ENCODE measurements at places on chromosomes 2 and 18.

GRCh38 chr18:49028091-49028490 is 77.3 kb upstream of the SMAD7 start:
- no peak for DNase-seq

DNA sequence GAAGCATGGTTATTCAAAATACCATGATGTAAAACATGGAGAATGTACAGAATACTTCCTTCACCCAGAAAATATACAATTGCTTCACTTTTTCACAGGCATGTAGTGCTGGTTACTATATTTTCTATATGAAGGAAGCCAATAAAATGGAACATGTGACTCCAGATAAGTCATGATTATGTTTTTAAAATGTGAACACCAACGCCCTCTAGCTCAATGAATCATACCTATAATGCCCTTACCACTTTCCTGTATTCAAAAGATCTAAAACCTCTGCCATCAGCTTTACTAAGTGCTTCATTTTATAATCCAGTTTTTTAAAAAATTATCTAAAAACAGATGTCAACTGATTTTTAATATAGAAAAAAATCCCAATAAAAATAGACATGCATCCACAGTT is 59.9 kb downstream of the SMAD2 start:
- DNase-seq: no peak

- DNase-seq: no peak
Measured at GRCh38 chr2:127153691-127154158, 46.8 kb upstream of the BIN1 start.

GRCh38 chr2:235701206-235701981 is 207.6 kb downstream of the AGAP1 start:
- no peak for DNase-seq

- no peak for DNase-seq
Measured at GRCh38 chr18:57759650-57760049, 43.5 kb downstream of the ATP8B1 start.

DNA sequence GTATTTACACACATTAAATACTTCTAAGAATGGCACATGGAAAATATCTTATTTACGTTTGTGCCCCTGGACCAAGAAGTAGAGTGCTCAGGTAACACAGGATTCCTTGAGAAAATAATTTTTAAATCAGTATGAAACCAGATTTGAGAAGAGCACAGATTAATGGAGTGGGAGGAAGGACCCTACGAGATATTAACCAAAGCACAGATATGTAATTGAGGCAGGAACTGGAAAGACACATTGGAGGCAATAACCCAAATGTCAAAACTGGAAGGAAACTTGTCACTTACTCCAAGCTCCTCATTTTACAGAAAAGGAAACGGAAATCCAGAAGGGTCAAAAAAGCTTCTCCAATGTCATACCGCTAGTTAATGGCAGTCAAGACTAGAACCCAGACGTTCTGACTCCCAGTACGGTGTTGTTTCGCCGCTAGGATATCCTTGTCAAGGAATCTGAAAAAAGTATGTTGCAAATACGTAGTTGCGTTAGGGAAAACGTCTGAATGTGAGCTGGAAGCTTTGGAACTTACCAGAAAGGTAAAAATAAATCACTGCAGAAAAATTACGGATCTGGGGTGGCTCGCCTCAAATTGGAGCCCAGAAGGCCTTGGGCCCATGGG is 634 bp downstream of the MTIF2 start:
- DNase-seq: no peak

DNA sequence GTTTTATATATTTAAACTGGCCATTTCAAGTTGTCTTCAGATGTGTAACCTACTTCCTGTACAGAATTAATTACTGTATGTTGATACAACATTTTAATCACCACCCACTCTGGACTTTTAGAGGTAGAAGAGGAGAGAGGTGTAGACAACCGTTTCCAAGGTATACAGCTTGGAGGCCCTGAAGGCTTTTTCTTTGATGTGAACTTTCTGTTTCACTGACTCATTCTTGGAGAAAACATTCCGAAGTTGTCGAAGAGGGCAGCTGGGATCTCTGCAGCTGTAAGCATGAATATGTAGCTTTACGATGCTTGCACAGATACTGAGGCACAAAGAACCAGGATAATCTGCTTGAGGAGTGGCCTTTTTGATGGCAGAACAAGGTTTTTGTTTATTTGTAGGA is 137.0 kb downstream of the NCKAP5 start:
- no peak for DNase-seq

- no peak for DNase-seq
Measured at GRCh38 chr2:5782103-5782502, 89.9 kb downstream of the SOX11 start.

DNA sequence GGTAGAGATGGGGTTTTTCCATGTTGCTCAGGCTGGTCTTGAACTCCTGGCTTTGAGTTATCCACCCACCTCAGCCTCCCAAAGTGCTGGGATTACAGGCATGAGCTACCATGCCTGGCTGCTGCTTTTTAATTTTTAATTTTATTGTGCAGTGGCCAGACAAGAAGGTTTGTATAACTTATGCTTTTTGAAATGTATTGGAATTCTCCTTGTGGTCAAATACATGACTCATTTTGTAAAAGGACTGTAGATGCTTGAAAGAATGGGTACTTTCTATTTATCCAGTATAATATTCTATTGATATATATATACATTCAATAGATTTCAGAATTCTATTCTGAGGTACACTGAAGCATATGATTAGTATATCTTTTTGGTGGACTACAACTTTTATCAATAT is 82.6 kb upstream of the ST3GAL5 start:
- no peak for DNase-seq

GRCh38 chr18:29753379-29753778 is 1289.2 kb downstream of the DSC3 start:
- no peak for DNase-seq

- DNase-seq: no peak
Measured at GRCh38 chr2:176473177-176473576, 203.9 kb downstream of the MTX2 start.

DNA sequence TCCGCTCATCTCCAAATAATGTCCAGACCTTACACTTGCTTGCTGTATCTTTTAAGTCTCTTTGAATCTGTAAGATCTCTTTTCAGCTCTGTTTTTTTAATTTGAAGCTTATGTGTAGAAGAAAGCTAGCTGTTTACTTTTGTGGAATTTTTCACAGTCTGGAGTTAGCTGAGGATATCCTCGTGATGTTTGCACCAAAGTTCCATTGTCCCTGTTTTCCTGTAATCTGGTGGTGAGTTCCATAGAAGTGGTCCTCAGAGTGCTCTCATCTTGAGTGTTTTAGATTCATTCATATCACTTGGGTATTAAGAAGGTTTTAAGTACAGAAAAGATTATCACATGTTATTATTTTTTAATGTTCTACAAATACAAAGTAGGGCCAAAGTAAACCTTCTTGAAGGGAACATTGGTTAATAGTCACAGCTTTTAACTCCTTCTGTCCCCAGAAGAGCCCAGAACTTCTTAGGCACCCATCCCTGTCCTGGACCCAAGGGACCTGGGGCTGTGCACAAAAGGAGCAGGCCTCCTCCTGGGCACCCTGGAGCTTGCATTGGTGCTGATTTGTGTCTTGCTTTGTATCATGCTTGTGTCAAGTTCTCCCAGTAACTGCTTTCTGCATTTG is 15.0 kb downstream of the MLPH start:
- DNase-seq: no peak

DNA sequence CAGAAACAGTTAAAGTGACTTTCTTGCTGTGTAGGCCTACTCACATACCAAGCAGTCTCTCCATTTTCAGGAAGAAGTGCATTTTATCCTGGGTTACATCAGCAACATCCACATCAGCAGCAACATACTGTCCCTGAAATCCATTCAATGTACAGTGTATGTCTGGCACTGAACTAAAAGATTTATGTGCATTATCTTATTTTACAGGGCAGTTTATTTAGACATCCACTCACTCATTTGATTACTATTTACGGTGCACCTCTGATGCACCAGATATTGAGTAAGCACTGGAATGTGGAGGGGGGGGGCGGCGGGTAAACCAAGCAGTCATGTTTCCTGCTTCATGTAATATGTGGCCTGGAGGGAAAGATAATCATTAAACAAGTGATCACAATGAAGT is 1128.2 kb downstream of the BCL11A start:
- DNase-seq: no peak

- DNase-seq: no peak
Measured at GRCh38 chr2:241007880-241008710, 9.7 kb downstream of the SNED1 start.

DNA sequence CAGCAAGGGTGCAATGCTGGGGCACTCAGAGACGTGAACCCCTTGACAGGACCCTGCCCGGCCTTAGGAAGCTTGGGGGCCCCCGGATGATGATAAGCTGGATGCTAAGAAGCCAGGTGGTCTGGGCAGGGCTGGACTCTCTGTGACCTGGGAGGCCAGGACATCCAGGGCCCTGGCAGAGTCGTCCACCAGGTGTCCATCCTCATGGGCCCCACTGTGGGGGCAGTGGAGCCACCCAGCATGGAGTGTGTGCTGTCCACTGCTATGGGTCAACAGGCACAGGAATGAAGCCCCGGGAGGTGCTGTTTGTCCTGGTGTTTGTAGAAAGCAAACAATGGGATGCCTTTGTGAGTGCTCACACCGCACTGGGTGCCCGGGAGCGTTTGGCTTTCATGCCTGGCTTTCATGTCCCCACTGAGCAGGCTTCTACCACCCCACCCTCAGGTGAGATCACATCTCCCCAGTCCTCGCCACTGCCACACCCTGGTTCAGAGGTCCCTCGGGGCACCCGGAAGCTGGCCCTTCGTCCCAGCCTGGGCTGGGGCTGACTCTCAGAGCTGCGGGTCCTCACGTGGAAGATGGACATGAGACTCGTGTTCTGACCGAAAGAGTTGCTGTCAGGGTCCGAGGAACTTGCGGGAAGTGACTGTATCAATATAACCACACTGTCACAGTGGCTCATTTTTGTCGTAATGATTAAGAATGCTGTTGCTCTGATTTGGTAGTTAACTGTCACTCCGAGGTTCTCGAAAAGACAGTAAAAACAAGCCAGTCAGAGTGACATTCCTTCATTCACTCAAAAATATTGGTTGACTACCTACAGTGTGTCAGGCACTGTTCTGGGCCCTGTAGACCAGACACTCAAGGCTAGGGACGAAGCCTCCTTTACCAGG is 53.3 kb downstream of the INHBB start:
- no peak for DNase-seq

DNA sequence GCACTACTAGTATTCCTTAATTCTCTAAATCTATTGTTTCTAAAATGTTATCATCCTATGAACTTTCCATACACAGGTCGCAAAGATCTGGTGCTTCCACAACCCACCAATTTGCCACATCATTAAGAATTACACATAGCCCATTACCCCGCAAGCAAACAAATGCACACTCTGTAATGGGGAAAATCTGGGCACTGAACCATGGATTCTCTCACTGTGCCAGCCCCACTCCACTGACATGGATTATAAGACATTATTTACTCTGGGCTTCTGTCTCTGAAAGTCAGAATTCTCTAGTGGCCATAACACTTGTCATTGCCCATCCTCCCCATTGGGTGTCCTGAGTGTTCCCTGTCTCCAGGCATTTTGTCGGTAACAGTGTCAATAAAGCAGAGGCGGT is 537.1 kb downstream of the EPHA4 start:
- no peak for DNase-seq

DNA sequence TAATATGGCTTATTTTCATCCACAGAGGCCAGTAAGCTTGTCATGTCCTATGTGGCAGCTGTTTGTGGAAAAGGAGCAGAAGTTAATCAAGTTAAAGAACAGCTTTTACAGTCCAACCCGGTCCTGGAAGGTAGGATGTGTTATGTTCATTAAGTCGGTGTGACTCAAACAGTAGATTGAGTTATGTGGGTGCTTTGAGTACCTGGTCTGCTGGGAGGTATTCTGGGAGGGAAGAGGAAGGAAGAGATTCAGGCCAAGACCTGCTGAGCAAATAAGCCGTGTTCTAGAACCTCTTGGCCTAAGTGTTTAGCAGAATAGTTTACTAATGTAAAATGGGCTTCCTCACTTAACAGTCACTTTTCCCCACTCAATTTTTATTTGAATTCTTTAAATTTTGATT is 96.2 kb downstream of the MYO1B start:
- DNase-seq: no peak

GRCh38 chr2:160014227-160014626 is 48.2 kb downstream of the PLA2R1 start:
- no peak for DNase-seq

- no peak for DNase-seq
Measured at GRCh38 chr18:21406116-21406515, 164.1 kb downstream of the GREB1L start.

- no peak for DNase-seq
Measured at GRCh38 chr18:76099931-76100457, 395.0 kb downstream of the ZNF516 start.

GRCh38 chr2:162073888-162074631 is at the start of gene DPP4:
DPP4 (minus strand) TSS chr2:162074215; CDS start chr2:162073981, 234 bp downstream.
- DNase-seq: peak; percentile 71

DNA sequence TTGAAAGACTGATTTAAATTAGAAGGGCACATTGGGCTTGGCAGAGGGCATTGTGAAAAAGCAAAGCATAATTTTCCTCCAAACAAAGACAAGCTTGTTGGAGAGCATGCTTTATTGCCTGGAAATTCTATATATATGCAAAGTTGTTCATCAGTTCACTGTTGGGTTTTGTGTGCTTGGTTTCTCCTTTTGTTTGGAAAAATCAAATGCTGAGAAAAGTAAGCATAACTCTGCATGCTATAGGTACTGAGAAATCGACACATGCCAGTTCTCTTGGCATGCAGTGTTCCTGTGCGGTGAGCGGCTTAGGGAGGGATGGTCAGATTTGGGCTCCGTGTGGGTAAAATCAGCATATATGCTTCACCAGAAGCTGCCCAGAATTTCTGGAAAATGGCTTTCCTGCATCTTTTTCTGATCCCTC is 161.0 kb downstream of the RAPGEF4 start:
- no peak for DNase-seq

DNA sequence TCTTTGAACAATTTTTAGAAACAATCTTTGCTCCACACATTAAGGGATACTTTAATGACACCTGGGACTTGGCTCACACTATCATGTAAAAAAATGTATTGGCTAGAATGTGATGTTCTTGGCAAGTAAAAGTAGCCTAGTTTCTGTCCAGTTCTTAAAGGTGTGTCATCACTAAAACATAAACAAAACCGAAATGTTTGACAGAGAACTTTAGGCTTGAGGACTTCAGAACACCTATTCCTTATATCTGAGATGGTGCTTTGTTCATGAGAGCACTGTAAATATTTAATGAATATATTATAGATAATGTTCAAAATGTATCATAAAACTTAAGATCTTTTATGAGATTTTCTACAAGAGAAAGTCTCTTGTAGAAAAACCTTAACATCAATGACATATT is 19.8 kb upstream of the HNRNPA3 start:
- no peak for DNase-seq

All from GM06990 (cell line).